ENCODE measurements at places on chromosomes 6 and 20.

DNA sequence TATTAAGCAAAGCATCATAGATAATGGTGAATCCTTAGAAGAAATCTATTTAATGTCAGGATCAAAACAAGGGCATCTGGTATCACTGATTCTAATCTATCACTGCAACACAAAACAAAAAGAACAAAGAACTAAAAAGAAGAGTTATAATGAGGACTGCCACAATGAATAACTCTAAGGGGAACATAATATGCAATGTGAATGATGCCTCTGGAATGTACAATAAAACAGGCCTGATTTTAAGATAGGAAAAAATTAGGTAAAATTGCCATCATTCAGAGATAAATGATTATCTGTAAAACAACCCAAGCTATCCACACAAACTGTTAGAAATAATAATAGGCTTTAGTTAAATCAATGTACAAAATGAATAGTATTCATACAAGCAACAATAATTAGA is 936.7 kb upstream of the CITED2 start:
- no peak for DNase-seq

GRCh38 chr6:68046756-68047155 is 588.3 kb upstream of the ADGRB3 start:
- no peak for DNase-seq

DNA sequence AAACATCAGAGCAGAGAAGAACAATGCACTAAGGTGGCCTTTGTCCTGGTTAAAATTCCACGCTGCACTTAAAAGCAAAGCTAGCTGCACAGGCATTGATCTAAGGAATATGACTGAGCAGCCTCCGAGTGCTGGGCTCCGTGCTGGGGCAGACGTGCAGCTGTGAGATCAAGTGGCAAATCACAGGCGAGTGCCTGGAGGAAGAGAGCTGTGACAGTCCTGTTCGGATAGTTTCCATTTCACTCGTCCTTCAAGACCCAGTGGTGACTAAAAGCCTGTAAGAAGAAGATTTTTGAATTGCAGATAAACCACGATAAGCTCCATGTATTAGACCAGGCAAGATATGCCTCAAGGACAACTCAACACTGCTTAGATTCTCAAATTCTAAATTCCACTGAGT is 247.9 kb downstream of the ANKRD60 start:
- no peak for DNase-seq

DNA sequence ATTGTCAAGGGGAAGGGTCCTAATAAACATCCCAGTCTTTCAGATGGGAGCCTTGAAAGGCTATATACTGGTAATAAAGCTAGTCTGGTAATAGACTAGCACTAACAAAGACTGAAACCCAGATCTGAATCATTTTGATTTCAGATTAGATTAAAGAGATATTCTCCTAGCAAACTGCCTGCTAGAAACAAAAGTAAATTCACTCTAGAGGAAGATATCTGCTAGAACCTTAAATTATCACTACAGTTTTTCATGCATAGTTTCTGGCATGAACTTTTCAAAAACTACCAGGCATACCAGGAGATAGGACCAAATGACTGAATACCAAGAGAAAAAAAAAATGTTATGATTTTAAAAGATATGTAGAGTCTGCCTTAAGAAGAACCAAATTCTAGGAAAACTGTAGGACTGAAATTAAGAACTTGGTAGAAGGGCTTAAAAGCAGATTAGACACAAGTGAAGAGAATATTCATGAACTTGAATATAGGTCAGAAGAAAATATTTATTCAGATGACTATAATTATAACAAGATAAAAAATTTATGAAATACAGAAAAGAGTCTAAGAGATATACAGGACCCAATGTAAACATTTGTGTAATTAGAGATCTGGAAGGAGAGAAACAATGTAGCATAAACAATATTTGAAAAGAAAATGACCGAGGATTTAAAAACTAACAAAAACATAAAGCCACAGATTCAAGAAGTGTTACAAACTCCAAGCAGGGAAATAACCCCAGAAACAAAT is 141.6 kb downstream of the FOXO3 start:
- DNase-seq: no peak

GRCh38 chr6:34249469-34250261 is 859 bp upstream of the SMIM29 start:
- peak; percentile 13 for DNase-seq

GRCh38 chr20:11447371-11448100 is 470.2 kb upstream of the BTBD3 start:
- no peak for DNase-seq
